ENCODE measurements at places on chromosomes 1 and 21.

- DNase-seq, result no peak
Measured at GRCh38 chr21:42039911-42040351, 29.8 kb upstream of the ZBTB21 start.

DNA sequence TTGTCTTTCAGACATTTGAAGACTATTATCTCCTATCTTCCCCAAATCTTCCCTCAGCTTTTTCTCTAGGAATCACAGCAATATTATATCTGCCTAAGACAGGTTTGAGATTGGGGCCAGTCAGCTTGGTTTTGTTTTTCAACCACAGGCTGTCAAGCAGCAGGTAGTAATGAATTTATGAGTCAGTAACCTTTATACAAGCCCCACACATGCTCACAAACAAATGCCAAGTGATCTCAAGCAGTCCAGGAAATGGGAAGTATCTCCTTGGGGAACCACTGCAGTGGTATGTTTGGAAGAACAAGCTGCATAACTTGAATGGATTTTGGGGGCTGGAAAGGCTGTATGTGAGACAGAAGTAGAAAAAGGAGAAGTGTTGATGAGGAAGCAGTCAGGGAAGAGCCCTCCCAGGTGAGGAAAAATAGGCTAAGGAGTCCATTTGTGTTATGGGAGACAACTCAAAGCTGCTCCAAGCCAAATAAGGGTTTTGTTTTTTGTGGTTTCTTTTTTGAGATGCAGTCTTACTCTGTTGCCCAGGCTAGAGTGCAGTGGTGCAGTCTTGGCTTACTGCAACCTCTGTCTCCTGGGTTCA, 2.1 kb downstream of the DHDDS start:
- DNase-seq, result no peak

- DNase-seq, result peak; percentile 76
Measured at GRCh38 chr1:201307760-201308499, 24.6 kb downstream of the PKP1 start.

DNA sequence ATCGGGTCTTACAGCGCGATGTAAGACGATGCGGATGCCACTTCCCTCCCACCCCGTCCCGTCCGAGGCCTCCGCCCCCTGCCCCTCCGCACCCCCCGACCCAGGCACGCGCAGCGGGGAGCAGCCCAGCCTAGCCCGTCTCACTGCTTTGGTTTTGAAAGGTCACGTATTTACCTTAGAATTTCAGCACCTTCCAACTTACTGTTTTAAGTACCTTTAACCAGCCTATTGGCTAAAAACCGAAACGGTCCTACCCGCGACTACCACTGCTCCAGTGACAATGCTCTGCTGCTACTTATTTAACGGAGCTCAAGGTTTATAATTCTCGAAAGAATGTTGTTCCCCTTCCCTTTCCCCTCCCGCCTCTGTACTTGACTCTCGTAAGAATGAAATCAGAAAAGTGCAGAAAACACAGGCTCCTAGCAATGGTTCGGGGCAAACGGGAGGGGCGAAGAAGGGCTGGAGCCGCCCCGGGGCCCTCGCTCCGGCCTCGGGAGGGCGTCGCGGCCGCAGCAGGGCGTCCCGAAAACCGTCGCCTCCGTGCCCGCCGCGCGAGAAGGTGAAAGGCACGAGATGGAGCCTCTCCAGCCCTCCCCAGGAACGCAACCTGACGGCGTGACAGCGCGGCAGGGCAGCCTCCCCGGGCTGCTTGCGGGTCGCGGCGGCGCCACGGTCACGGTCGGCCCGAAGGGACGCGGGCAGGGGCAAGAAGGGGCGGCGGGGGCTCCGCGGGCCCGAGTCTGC, 667 bp downstream of the TMEM50B start:
- no peak for DNase-seq
